ENCODE measurements at places on chromosomes 16 and 17.
A peak's percentile ranks its signal among the peaks of the same experiment; 100 is the strongest.

DNA sequence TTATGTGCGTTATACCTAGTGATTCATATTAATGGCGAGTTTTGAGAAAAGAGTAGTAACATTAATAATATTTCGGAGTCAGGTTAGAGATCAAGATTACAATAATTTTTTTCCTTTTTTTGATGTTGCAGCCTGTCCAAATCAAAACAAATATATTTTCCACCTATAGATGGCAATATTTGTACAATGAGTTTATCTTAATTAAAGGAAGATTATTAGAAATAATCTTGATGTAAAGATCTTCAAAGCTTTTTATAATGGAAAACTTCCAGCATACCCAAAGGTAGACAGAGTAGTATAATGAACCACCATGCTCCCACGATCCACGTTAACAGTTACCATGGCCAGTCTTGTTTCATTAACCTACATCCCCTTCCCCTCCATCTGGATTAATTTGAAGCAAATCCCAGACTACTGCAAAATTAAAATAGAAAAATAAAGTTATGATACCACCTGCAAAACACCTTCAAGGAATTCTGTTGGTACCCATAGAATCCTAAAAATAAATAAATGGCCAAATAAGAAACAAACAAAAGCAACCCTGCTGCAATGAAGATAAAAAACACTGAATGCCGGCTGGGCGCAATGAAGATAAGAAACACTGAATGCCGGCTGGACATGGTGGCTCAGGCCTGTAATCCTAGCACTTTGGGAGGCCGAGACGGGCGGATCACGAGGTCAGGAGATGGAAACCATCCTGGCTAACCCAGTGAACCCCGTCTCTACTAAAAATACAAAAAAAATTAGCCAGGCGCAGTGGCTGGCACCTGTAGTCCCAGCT lies 46.5 kb upstream of the GINS3 start:
- DNase-seq, result no peak

DNA sequence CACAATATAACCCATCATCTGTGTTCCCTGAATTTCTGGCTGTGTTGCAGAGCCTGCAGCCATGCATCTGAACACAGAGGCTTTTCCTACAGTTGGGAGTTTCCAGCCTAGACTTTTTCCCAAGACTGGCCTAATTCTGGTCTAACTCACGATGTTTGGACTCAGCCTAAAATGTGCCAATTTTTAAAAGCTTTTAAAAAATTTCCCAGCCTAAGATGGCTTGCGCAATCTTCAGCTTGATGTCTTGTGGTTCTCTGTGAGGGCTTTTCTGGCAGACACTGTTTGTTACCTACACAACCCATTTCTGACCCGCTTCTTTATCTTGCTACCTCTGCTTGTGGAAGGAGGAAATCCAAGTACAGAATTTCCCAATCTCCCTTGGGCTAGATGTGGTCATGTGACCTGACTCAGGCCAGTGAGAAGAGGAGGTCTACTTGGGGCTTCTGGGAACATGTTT lies 72.7 kb upstream of the GAS7 start:
- DNase-seq, result no peak

- peak; percentile 88 for DNase-seq
Measured at GRCh38 chr17:2053380-2054261, 1.3 kb upstream of the HIC1 start.

DNA sequence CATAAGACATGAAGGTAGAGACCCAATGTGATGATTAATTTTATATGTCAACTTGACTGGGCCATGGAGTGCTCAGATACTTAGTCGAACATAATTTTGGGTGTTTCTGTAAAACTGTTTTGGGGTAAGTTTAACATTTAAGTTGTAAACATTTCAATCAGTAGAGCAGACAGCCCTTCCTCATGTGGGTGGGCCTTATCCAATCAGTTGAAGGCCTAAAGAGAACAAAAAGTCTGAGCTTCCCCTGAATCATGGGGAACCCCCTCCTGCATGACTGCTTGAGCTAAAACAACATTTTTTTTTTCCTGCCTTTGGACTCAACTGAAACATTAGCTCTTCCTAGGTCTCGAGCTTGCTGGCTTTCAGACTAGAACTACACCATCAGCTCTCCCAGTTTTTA lies 327.3 kb upstream of the SOX9 start:
- DNase-seq, result no peak

DNA sequence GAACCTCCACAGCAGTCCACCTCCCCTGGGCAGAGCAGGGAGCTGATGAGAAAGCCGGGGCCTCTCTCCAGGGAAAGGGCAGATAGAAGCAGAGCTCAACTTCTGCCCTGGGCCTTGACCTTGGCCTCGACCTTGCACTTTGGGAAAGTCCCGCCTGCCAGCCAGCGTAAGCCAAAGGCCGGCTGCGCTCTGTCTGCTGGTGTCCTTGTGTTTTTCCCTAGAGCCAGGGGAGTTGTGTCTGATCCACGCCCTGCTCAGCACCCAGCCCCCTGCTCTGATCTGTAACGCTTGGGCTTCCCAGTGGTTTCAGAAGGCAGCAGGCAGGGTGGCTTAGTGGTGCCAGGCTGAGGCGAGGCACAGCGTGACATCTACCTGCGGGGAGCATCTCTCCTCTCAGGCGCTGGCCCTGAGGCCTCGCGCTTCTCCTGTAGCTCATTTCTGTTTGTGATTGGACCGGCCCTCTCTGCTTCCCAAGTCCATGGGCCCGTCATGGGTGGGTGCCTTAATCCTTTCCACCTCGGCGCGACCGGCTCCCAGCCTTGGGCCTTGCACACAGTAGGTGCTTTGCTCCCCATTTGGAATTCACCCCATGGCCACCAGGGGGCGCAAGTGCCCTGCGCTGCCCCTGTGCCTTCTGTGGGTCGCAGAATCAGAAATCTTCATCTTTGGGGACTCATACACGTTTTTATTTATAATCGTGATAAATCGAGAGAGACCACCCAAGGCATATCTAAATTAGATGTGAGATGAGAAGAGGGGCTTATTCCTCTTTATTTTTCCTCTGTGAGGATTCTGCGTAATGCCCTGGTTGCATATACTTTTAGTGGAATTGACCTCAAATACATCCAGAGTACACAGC lies 24.2 kb downstream of the SGSH start:
- peak; percentile 49 for DNase-seq

GRCh38 chr17:36816907-36817288 lies 120.4 kb upstream of the LHX1 start:
- no peak for DNase-seq

GRCh38 chr17:40327735-40328385 lies 18.9 kb downstream of the RARA start:
- DNase-seq, result no peak

GRCh38 chr16:11232852-11233726 lies 22.9 kb downstream of the SOCS1 start:
- peak; percentile 92 for DNase-seq

GRCh38 chr16:49463529-49463928 lies 89.9 kb downstream of the C16orf78 start:
- DNase-seq, result peak; percentile 50

- no peak for DNase-seq
Measured at GRCh38 chr16:83345846-83346640, 461.7 kb upstream of the HSBP1 start.

DNA sequence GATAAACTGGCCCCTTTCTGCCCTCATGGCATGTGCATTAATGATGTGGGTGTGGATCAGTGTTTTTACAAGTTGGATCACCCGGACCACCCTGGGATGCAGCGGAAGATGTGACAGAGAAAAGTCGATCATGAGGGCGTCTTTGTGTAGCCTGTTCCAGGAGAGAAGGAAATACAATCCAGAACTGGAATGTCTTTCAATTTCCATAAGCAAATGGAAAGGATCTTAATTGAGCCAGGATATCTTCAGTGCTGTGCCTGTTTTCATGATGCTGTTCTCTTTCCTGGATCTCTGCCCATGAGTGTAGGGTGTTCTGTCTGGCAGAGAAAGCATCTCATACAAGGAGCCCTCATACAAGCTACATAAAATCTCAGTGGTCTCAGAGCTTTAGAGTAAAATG lies 481.4 kb downstream of the XYLT1 start:
- no peak for DNase-seq

DNA sequence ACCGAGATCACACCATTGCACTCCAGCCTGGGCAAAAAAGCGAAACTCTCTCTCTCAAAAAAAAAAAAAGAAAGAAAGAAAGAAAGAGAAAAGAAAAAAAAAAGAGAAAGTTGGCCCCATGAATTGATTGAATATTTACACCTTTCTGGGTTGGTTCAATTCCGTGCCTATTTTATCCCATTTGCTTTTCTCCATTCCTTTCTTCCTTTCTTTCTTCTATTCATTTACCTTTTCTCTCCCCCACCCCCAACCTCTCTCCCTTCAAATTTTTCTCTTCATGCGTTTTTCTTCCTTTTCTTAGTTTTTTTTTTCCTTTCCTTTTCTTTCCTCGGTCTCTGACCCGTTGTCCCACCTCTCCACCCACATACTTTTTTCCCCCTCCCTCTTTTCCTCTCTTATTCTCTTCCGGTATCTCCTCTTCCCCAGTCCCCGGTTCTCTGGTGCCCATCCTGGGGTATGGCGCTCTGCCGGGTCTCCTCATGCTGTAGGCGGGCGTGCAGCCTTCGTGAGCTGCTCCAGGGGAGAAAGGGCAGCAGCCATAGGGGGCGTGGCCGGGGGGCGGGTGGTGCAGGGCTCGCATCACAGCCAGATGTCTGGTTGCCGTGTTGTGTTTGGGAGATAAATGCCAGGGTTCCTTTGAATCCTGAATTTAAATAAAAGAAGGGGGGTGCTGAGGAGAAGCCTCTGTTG lies 5.3 kb upstream of the COL1A1 start:
- peak; percentile 17 for DNase-seq

- no peak for DNase-seq
Measured at GRCh38 chr17:31397256-31397939, 5.9 kb downstream of the RAB11FIP4 start.

GRCh38 chr17:69326377-69327059 lies 415 bp downstream of the ABCA5 start:
- no peak for DNase-seq

DNA sequence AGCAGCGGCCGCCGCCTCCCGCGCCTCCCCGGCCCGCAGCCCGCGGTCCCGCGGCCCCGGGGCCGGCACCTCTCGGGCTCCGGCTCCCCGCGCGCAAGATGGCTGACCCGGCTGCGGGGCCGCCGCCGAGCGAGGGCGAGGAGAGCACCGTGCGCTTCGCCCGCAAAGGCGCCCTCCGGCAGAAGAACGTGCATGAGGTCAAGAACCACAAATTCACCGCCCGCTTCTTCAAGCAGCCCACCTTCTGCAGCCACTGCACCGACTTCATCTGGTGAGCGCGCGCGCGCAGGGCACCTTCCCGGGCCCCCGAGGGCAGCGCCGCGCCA lies 258 bp downstream of the PRKCB start:
- no peak for DNase-seq

Measured in stimulated activated naive CD8-positive, alpha-beta T cell treated with anti-CD3 and anti-CD28 coated beads, Interleukin-15, amount 100 ng/mL, for 72 hours (primary cell).